A549 treated with CORT108297 at 1 μM for 4 hours (cell line): ENCODE measurements at places on chromosomes 6 and 20. TPM values are rescaled to one million over a fixed set of nuclear protein-coding genes. Genes with fewer than 3 reads are reported as not detected.

The BMP6 gene
- total RNA-seq = 13.6 to 21.2 TPM (median 19.1 TPM) in 5 replicates

The ADAT2 gene
- 3.5 to 4.4 TPM (median 4.0 TPM) in 5 replicates for total RNA-seq

The E2F3 gene
- 12.0 to 13.5 TPM (median 12.8 TPM) in 5 replicates for total RNA-seq

The MUC21 gene
- total RNA-seq = not detected in 5 replicates

The FHL5 gene
- total RNA-seq = not detected in 5 replicates

The GUCA1A gene
- not detected in 5 replicates for total RNA-seq

The TRAPPC3L gene
- not detected in 5 replicates for total RNA-seq

The PHIP gene
- 3.4 to 5.8 TPM (median 5.3 TPM) in 5 replicates for total RNA-seq

The SLPI gene
- total RNA-seq = 8.0 to 15.4 TPM (median 10.5 TPM) in 5 replicates

The HLA-DQB1 gene
- total RNA-seq = not detected in 5 replicates

The KCNQ5 gene
- 1.2 to 2.1 TPM (median 1.8 TPM) in 5 replicates for total RNA-seq
